ENCODE measurements at places on chromosomes 5 and 9. TPM values are rescaled to one million over a fixed set of nuclear protein-coding genes. Genes with fewer than 3 reads are reported as not detected.

The PRLR gene
- total RNA-seq: not detected

The MBLAC2 gene
- total RNA-seq: 4.6 TPM

The HRH2 gene
- total RNA-seq: 12.3 TPM

The NFIB gene
- not detected for total RNA-seq

The SNCB gene
- total RNA-seq: 0.46 TPM

The COMMD10 gene
- 23.0 TPM for total RNA-seq
